ENCODE measurements at places on chromosomes 13 and 19. TPM values are rescaled to one million over a fixed set of nuclear protein-coding genes. Genes with fewer than 3 reads are reported as not detected.

GRCh38 chr19:30212574-30212973 is 159.6 kb upstream of the ZNF536 start:
- DNase-seq = no peak

DNA sequence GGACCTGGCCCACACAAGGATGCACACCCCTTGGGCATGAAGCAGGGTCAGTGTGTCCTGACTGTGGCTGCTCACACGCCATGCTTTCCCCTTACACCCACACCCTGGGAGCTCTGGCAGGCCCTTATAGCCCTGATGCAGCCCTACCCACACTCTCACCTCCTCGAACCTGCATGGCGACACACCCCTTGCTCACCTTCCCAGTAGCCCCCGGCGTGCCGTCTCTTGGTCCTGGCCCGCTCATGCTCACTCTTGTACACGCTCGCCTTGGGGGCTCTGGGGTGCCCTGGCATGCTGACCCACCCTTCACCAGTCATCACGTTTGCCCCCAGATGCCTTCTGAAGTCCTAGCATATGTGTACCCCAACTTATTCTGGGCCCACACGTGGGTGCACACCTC is 56.1 kb downstream of the MAP4K1 start:
- DNase-seq = no peak

- no peak for DNase-seq
Observed at GRCh38 chr13:19185086-19185864, 3.7 kb upstream of the TUBA3C start.

GRCh38 chr19:31946491-31946890 is 398.9 kb upstream of the ZNF507 start:
- no peak for DNase-seq

Gene SLC46A3
- 25.5 TPM for total RNA-seq

Gene ZNF846
- total RNA-seq = 23.7 TPM

Data from glomerular endothelial cell (primary cell).